ENCODE measurements at places on chromosomes 12 and 14.

GRCh38 chr14:103630364-103631108, 1.5 kb downstream of the KLC1 start:
- DNase-seq: peak; percentile 52

- DNase-seq: peak; percentile 66
Observed at GRCh38 chr14:62162998-62163589, 400.9 kb downstream of the SNAPC1 start.

DNA sequence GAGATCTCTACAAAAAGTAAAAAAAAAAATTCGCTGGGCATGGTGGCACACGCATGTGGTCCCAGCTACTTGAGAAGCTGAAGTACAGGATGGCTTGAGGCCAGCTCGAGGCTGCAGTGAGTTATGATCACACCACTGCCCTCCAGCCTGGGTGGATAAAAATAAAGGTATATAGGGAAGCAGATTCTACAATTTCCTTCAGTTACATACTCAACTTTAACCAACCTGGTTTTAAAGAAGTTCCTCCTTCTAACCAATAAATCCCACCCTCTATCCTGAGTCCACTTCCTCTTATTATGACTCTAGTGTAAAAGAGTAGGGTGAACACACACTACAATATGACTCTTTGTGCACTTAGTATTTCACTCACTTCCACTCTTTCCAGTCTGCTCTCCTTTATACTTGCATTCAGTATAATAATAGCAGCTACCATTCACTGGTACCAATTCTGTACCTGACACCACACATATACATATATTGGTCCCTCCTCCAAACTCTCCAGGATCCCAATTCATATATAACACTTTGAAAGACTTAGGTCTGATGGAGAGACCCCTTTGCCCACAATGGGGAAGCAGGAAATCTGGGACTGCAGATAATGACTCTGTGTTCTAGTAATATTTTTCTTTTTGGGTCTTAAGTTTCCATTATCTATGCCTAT, 2.3 kb downstream of the ARF3 start:
- DNase-seq: no peak

GRCh38 chr14:92703516-92703915, 44.9 kb downstream of the LGMN start:
- no peak for DNase-seq

DNA sequence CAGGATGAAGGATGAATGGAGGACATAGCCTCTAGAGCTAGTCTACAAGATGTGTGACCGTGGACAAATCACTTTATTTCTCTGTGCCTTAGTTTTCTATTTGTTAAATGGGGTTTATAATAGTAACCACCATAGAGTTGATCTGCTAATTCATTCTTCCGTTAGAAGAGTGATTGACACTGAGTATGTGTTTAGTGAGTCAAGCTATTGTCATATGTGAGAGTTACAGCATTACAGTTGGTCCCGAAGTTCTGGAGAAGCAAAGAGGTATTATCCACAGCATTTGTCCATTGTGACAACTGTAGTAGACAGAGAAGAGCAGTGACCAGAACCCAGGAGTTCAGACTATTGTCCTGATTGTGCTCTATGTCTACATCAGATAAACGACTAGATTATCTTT, 14.1 kb downstream of the FAR2 start:
- no peak for DNase-seq

- DNase-seq: no peak
Observed at GRCh38 chr14:93977790-93978581, 1.6 kb upstream of the ASB2 start.

DNA sequence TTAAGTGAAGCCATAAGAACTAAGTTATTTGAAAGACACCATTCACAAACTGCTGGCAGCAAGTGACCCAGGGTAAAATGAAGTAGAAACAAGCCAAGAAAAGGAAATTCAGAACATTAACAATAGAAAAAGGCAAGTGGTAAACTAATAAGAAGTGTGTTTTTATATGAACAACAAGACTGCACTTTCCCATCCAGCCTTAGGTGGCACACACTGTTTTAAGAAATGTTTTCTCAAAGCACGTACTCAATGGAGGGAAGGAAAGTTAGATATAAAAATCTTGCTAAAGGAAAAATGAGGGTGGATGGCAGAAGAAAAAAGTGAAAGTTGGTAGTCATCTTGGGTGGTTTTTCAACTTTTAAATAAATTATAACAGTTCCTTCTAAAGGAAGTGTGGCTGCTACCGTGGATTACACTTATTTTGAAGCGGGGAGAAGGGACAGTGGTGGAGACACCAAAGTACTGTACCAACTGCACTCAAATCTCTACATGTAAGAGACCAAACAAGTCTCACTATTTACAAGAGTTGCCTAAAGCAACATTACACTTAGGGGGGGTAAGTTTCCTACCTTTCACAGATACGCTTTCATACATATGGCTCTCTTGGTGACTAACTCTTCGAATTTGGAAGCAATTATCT, 58.8 kb downstream of the SEL1L start:
- no peak for DNase-seq

DNA sequence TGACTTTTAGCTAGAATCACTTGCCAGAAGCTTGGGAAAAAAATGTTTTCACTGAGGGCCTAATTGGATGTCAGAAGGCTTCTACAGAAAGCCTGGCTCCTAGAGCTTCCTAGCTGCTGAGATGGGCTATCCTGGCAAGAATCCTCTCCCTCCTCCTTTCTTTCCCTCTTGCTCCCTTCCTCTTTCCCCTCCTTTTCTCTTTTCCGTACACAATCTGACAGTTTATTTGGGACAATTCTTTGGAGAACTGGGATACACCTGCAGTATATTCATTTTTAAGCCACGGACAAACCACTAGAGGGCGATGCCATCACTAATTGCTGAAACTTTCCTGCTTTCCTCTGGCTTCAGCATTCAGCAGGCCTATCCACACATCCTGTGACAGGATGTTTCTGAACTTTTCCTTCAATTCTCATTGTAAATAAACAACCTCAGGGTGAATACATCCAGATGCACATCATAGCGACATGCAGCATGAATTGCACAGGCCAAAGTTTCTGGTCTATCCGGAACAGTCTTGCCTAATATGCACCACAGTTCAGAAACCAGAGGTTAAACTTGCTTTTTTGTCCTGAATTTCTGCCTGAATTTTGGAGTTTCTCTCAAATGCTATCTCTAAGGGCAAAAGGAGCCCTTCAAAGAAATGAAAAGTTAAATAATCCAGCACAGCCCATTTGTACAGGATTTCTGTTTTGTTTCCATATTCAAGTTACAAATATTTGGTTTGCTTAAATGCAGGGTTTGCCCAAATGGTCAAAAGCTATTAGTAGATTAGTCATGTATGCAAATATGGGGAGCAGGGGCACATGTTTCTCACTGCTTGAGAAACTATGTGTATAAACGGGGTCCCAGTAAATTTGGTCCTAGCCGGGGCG, 142.8 kb downstream of the PAWR start:
- peak; percentile 62 for DNase-seq

- DNase-seq: no peak
Observed at GRCh38 chr12:103928682-103929045, 1.5 kb upstream of the HSP90B1 start.

- peak; percentile 23 for DNase-seq
Observed at GRCh38 chr14:96001866-96002497, 37.2 kb upstream of the C14orf132 start.

DNA sequence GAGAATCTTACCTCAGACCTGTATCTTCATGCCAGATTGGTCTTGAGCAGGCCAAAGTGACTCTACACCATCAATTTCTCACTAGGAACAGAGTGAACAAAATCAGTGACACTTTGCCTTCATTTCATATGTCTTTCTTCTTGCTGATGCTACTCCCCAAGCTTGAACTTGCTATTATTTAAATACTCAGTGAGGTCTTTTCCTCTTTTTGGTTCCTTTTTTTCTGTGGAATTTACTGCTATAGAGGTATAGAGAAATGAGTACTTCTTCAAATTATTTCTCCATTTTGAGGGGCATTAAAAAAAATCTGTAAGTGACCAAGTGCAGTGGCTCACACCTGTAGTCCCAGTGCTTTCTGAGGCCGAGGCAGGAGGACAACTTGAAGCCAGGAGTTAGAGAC, at the start of gene GPR33:
Gene GPR33 (minus strand): TSS at position 154 of the 400 bp plus-strand sequence. CDS start 4,074 bp downstream, outside the sequence.
- no peak for DNase-seq

- DNase-seq: no peak
Observed at GRCh38 chr12:28026701-28027100, 54.2 kb upstream of the PTHLH start.

DNA sequence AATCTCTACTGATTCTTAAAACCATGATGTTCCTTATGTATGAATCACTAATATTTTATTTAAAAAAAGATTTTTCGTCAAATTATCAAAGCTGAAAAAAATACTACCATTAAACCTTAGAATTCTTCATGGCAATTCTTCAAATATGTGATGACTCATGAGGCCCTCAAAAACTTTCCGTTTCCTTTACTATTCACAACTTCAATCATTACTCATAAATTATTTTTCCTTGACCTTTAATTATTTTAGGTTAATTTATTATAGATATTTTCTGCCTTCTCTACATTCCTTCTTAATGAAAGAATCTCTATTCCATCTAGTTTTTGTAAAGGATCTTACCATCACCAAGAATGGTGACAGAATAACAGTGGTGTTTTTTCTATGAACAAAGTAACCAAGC, 162.1 kb upstream of the SOX5 start:
- no peak for DNase-seq

DNA sequence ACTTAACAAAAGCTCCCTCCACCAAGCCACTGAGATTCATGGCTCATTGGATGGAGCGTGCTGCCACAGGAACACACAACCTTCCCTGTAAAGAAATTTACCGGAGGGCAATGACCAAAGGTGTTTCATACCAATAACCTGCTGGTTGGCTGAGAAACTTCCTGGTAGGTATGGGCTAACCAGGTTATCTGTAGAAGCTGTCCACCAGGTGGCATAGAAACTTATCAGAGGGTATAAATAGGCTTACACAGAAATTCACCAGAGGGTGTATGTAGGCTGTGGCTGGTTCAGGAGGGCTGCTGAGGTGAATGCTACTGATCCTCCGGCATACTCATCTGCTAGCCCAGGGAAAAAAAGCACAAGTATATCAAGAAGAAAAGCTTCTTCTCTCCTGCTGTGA, 27.1 kb upstream of the MTERF2 start:
- DNase-seq: no peak

- peak; percentile 47 for DNase-seq
Observed at GRCh38 chr14:86639146-86639545, 1109.2 kb downstream of the FLRT2 start.

GRCh38 chr12:104060791-104061190, 3.5 kb upstream of the HCFC2 start:
- DNase-seq: no peak

DNA sequence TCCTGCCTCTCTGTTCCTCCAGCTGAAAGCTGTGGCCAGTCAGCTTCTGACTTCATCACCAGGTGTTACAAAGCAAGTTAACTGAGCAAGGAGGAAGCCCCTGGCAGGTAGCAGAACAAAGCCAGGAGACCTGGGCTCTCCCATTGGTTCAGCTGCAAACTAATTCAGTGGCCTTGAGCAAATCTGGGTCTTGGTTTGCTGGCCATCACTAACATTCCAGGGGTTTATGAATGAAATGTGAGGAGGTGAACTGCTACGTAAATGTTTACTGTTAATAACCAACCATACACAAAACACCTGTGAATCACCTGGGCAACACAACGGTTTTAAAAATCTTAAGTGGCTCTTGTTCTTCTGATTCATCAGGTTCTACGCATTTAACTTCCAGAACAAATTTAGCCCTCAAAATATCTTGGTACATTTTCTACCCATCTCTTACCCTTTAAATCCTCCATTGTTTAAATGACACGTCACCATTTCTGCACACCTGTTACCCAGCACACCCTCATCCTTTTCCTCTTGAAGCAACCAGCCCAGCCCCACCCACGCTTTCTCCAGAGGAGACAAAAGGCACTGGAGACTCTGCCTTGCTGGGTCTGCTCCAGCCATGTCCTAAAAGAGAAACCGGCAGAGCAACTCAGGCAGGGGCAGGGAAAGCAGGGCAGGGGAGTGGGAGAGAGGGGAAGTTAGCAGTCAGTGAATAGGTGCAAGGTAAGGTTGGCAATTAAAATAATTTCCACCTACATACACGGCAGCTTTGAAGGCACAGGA, 49.3 kb upstream of the TSPAN11 start:
- DNase-seq: no peak

DNA sequence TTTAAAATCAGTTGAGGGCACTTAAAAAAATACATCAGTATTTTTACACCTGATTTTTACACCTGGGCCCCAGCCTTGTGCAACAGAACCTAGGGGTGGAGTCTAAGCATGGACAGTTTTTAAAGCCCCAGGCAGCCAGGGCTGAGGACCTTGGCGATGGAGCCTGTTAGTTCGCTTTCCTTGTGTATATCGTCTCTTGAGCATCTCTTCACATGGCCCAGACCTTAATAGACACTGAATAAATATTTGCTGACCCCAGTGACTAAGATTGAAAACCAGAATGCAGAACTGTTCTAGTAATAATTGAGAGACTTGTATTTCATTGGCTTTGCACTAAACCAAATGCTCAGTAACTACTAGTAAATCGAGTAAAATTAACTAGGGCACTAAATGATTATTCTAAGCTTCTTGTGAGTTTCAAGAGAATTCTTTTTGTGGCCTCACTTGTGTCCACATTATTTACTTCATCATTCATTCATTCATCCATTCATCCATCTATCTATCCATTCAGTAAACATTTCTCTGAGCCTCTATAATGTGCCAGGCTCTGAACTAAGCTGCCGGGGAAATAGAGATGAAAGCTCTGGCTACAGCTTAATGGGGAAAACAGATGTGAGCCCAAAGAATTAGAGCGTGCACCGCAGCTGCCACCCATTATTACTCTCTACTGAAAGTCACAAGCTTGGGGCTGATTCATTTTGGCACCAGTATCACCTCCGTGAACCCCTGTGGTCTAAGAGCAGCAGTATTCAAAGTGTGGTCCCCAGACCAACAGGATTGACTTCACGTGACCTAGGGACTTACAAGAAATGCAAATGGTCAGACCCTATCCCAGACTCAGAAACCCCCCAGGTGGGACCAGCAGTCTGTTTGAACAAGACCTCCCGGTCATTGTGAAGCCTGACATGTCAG, 30.7 kb upstream of the BCL7A start:
- peak; percentile 23 for DNase-seq

- DNase-seq: no peak
Observed at GRCh38 chr12:77160931-77161330, 95.6 kb upstream of the E2F7 start.

GRCh38 chr12:24823808-24824515, 124.9 kb downstream of the BCAT1 start:
- no peak for DNase-seq

GRCh38 chr12:92695577-92695976, 7.2 kb upstream of the PLEKHG7 start:
- DNase-seq: no peak

Measured in GM03348 (cell line).